ENCODE measurements at places on chromosomes 16 and 17. TPM values are rescaled to one million over a fixed set of nuclear protein-coding genes. Genes with fewer than 3 reads are reported as not detected.

PABPN1L gene
- not detected for total RNA-seq

PIK3R5 gene
- total RNA-seq, result not detected

CHST5 gene
- not detected for total RNA-seq

CHMP1A gene
- total RNA-seq, result 86.7 TPM

HAS3 gene
- 0.49 TPM for total RNA-seq

SLC12A3 gene
- not detected for total RNA-seq

MAF gene
- 23.0 TPM for total RNA-seq

OTOA gene
- 0.36 TPM for total RNA-seq

KRT39 gene
- not detected for total RNA-seq

TNRC6A gene
- 55.5 TPM for total RNA-seq

KCNAB3 gene
- 0.49 TPM for total RNA-seq

C1QTNF8 gene
- total RNA-seq, result not detected

YBX2 gene
- not detected for total RNA-seq

FOXL1 gene
- total RNA-seq, result 2.9 TPM

GPR179 gene
- total RNA-seq, result not detected

TEX19 gene
- not detected for total RNA-seq

INCA1 gene
- 0.85 TPM for total RNA-seq

CCL1 gene
- total RNA-seq, result not detected

GLTPD2 gene
- total RNA-seq, result not detected

DNAAF1 gene
- 0.49 TPM for total RNA-seq

MYL4 gene
- not detected for total RNA-seq

KRTAP1-1 gene
- not detected for total RNA-seq

CCR7 gene
- not detected for total RNA-seq

TIGD7 gene
- 4.5 TPM for total RNA-seq
